NCI-H1930 (cell line): ENCODE measurements at places on chromosomes 11 and 22.

- no peak for DNase-seq
Observed at GRCh38 chr11:59918987-59919589, 19.1 kb upstream of the OOSP1 start.

DNA sequence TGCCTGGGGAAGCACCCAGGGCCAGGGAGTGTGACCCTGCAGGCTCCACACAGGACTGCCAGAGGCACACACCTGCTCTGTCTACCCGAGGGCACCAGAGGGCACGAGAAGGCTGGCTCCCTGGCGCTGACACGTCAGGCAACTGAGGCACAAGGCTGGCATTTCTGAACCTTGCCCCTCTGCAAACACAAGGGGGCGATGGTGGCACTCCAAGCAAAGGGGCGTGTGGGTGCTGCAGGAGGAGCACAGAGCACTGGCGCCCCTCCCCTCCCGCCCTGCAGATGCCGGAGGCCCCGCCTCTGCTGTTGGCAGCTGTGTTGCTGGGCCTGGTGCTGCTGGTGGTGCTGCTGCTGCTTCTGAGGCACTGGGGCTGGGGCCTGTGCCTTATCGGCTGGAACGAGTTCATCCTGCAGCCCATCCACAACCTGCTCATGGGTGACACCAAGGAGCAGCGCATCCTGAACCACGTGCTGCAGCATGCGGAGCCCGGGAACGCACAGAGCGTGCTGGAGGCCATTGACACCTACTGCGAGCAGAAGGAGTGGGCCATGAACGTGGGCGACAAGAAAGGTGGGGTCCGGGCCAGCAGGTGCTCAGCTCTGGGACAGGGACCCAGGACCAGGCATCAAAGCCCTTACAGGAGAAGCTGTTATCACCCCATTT lies 20.8 kb upstream of the TXNRD2 start:
- no peak for DNase-seq

GRCh38 chr11:79201677-79202347 lies 239.0 kb downstream of the TENM4 start:
- DNase-seq: no peak

DNA sequence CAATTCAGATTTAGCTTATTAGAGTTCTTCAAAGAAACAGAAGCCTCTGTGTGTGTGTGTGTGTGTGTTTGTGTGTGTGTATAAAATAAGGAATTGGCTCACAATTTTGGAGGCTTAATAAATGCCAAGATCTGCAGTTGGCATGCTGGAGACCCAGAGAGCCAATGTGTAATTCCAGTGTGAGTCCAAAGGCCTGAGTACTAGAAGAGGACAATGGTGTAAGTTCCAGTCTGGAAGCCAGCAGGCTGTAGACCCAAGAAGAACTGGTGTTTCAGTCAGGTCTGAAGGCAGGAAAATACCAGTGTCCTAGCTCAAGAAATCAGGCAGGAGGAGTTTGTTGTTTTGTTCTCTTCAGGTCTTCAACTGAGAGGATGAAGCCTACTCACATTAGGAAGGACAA lies 20.0 kb downstream of the TMEM135 start:
- no peak for DNase-seq

DNA sequence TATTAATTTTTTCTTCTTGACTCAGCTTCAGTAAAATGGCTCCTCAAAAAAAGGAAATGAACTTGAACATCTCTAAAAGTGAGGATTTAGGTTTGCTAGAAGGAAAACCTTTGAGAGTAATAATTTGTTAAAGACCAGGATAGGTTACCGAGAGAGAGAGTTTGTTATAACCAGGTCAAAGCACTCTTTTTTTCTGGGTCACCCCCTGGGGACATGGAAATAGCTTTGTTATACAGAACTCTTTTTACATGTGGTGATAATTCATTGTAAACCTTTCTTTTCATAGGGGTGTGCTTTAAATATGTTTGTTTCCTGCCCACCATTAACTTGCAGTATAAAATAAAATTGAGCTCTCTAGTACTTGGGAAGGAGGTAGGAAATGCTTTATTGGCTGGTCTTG lies 47.7 kb downstream of the DNAJC24 start:
- DNase-seq: no peak

DNA sequence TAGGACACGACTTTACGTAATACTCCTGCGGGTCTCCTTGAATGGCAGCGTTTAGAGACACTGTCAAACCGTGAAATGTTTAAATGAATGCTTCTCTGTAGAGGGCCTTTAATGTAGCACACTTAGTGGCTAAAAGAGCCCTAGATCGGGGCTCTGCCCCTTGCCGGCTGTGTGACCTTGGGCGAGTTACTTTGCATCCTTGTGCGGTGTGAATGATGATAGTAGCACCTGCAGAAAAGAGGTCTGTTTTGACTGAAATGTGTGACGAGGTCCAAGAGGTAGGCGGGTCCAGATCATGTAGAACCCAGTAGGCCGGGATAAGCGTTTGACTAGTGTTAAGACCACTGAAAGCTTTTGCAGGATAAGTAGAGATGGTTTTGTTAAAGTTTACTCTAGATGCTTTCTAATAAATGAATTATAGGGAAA lies 866 bp downstream of the MED17 start:
- DNase-seq: no peak

GRCh38 chr11:78931891-78932290 lies 357.2 kb upstream of the NARS2 start:
- no peak for DNase-seq

GRCh38 chr11:47028195-47029093 lies 91.9 kb downstream of the CSTPP1 start:
- DNase-seq: no peak

DNA sequence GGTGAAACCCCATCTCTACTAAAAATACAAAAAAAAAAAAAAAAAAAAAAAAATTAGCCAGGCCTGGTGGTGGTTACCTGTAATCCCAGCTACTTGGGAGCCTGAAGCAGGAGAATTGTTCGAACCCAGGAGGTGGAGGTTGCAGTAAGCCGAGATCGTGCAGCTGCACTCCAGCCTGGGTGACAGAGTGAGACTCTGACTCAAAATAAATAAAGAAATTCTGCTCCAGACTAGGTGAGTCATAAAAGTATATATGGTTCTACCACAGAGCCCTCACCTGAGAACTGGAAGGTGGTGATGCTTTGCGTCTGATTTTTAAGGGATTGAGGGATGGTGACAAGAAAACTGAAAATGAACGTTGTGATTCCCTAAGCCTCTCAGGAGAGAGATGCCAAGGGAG lies 58.4 kb downstream of the NTM start:
- DNase-seq: no peak

GRCh38 chr11:123206791-123207434 lies 11.9 kb upstream of the CLMP start:
- DNase-seq: no peak

DNA sequence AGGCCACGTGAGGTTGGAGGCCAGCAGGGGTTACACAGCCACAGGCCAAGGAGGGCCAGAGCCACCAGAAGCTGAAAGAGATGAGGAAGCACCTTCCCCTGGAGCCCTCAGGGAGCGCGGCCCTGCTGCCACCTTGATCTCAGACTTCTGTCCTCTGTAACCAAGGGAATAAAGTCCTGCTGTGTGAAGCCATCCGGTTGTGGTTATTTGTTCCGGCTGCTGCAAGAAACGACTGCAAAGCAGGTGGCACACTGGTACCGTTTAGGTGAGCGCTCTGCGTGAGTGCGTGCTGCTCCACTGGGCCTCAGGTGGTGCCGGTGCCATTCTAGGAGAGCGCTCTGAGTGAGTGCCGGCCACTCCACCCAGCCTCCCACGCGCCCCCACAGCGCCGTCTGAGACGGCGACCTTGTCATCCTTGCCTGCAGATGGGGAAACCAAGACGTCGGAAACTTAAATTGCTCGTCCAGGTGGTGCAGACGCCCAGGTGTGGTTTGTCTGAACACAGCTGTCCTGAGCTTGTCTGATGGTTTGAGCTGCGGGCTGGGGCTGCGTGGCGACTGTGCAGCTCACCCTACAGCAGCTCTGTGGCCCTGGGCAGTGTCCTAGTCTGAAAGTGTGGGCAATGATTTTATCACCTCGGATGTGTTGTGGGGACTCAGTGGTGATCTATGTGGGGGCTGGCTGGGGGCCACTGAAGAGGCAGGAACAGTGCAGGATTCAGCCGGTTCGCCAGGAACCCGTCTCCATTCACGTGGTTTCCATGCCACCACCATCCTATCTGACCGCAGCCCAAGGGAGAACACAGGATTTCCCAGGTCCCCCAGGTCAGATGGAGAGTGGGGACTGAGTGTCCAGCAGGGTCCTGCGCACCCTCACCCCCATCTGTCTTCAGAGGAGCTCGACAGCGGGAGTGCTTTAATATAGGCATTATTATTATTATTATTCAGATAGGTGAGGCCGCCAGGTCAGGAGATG lies 4.6 kb upstream of the MRGPRG start:
- DNase-seq: no peak

DNA sequence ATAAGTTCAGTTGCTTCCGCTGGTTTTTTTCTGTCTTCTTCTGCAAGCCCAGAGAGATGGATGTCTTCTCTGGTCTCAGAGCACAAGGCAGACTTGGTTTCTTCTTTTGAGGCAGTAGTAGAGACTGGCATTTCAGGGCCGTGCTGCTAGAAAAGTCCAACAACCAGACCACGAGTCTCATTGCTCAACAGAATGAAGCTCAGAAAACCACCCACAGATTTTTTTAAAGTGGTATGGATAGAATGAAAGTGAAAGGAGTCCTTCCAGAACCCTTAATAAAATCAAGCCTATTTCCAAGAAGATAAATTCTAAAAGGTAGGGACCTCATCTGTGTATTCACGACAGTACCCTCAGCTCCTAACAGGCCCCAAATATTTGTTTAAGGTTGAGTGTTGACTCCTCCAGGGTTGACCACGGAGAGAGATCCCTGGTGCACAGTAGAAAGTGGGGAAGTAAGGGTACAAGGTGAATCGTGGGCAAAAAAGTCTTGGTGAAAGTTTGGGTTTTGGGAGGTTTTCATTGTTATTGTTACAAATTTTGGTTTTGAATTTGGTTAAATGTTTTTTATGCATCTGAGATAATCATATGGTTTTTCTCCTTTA lies 43.6 kb upstream of the DDX6 start:
- no peak for DNase-seq

DNA sequence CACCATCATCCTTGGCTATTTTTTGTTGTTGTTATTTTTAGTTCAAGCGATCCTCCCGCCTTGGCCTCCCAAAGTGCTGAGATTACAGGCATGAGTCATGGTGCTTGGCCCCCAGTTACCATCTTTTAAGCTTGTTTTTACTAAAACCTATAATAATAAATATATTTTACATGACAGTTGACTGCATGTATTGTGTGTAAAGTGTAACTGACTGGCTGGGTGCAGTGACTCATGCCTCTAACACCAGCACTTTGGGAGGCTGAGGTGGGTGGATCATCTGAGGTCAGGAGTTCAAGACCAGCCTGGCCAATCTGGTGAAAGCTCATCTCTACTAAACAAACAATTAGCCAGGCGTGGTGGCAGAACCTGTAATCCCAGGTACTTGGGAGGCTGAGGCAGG lies 386.2 kb downstream of the TENM4 start:
- DNase-seq: no peak

DNA sequence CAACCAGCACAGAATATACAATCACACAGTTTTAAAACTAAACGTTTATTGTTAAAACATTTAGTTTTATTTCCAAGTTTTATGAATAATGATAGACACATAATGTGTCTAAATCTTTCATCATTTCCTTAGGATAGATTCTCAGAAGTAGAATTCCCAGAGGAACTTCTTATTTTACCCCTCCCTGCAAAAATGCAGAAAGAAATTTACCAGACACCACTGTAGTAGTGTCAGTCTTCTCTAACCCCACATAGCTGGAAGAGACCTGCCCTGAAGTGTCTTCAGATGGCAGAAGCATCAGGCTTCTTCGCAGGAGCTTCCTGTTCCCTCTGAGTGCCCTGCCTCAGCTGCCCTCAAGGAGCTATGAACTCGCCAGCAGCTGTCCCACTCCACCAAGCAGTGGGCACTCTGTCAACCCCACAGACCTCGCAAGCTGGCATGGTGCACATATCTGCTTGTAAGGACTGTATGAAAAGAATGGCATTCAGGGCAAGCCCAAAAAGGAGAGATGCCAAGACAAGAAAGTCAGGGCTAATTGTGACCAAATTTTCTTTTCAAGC lies 28.5 kb upstream of the PAK1 start:
- DNase-seq: no peak

DNA sequence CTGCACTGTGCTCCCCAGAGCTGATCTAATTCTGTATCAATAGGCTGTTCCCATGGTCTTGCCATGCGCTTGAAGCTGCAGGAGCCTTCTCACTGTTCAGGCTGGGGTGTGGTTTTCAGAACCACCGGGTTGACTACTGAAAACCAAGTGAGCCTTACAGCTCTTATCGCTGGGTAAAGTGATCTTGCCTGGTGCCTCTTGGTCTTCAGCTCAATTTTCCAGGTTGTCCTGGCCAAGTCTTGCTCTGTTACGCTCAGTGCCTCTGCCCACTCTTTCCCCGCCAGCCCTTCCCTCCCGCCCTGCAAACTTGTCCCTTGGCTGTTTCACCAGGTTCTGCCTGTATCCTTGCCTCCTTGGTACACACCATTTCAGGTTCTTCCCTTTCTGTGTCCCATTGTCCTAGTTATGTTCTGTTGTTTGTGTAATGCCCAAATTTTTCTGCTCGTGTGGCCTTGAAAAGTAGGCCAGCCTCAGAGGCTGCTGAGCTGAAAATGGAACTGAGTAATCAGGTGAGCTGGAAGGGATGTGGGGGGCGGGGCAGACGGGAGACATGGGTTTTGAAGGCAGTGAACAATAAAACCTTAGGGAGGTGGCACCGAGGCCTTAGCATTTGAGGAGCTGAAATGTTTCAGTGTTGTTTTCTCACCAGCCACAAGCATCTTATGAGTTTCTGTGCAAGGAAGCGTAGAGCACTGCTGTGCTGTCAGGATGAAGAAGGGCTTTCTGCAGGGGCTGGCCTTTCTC lies 11.2 kb downstream of the PEX26 start:
- no peak for DNase-seq

GRCh38 chr11:14611939-14612338 lies 31.7 kb upstream of the PDE3B start:
- DNase-seq: no peak

- no peak for DNase-seq
Observed at GRCh38 chr22:36455571-36456463, 25.6 kb downstream of the TXN2 start.

GRCh38 chr11:79437981-79438630 lies 2.7 kb downstream of the TENM4 start:
- DNase-seq: no peak
